ENCODE measurements at places on chromosomes 3 and 15.

- no peak for DNase-seq
These were observed 37.2 kb upstream of the CSPG4 start for GRCh38 chr15:75749820-75750219.

GRCh38 chr3:16886303-16886683, 1.5 kb downstream of the PLCL2 start:
- DNase-seq: no peak

GRCh38 chr3:188437926-188438325, 284.0 kb downstream of the LPP start:
- no peak for DNase-seq

DNA sequence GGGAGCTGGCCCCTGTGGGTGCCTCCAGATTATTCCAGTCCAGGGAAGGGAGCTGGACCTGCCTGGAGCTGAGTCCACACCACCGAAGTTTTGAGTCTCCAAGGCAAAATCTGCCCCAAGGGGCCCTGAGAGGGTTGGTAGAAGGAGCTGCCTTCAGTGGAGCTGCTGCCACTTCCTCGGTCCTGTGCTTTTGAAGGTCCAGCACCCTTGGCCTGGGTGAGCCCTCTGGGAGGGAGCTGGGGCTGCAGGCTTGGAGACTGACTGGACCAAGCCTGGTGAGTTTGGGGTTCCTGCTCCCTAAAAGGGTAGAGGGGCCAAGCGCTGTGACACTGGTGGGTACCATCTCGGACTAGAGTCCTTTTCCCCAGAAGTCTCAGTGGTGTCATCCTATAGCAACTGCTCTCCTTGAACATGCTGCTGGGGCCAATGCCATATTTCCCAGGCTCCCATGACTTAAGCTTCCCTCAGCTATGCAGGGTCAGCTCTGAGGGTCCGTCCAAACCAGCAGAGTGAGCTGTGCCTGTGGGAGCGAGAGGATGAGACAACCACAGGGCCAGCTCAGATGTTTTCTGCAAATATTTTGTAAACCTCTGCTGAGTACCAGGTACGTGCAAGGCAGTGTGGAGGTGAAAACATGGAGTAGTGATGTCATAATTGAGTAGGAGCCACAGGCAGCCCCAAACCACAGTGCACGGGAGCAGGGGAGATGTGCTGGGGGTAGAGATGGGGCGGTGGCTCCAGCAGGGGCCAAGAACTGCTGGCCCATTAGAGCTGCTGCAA, 96.0 kb downstream of the ABHD5 start:
- DNase-seq: no peak

GRCh38 chr3:171749124-171749523, 61.2 kb downstream of the PLD1 start:
- no peak for DNase-seq

- peak; percentile 74 for DNase-seq
These were observed 1.0 kb upstream of the ATP1B3 start for GRCh38 chr3:141875374-141875892.

- DNase-seq: no peak
These were observed 28.7 kb upstream of the XIRP1 start for GRCh38 chr3:39221141-39221530.
